ENCODE measurements at places on chromosomes 7 and 10.

DNA sequence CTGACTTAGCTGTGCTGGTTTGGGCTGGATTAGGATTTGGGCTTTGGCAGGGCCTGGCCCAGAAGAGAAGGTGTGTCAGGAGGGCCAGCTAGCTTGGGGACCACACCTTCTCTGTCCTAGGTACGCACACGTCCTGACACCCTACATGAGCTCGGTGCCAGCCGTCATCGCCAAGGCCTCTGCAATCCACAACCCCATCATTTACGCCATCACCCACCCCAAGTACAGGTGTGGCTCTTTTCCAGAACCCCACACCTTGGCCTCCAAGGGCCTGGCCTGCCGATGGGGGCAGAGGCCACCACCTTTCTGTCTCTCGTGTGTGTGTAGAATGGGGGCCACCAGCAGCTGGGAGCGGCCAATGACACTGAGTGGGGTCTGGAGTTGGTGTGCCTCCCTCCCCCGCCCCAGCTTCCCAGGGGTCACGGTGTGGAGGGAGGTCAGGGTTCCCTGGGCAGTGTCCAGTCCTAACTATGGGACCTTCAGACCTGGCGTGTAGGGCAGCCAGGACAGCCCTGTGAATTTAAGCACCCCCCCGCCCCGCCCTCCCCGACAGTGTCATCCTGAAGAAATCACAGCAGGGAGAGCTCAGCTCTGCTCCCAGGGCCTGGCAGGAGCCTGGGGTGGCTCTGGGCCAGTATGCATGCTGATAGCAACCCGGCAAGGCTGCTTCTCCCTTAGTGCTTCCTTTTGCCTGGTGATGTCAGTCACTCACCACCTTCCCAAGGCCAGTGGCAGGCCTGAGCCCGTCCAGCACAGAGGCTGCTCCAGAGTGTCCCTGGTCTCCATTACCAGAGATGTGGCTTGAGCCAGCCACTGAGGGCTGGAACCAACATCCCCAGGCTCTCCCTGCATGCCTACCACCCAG lies 6.9 kb upstream of the LDB3 start:
- no peak for DNase-seq

GRCh38 chr7:141706239-141707064 lies 1.7 kb upstream of the WEE2 start:
- no peak for DNase-seq

- no peak for DNase-seq
Observed at GRCh38 chr10:78584266-78584665, 484.5 kb upstream of the ZMIZ1 start.

- DNase-seq, result no peak
Observed at GRCh38 chr7:67661-68395, 124.5 kb upstream of the FAM20C start.

GRCh38 chr7:28410628-28411531 lies 1.4 kb upstream of the CREB5 start:
- DNase-seq, result no peak

DNA sequence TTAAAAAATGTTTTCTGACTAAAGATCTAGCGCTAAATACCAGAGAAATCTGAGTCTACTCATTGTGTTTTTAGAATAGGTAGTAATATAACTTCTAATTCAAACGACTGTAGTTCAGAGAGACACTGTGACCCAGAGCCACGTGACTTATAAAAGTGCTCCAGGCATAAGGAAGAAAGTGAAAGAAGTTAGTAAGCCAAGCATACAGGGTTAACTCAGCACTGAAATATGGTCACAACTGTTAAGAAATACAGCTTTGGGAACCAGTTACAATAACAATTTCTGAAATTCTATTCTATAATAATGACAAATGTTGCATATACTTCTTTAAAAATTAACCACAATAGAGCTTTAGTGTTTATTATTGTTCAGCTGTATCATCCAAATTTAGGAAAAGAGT lies 119.1 kb downstream of the TFEC start:
- DNase-seq, result no peak

- no peak for DNase-seq
Observed at GRCh38 chr7:2233926-2234325, 1.2 kb upstream of the MAD1L1 start.

DNA sequence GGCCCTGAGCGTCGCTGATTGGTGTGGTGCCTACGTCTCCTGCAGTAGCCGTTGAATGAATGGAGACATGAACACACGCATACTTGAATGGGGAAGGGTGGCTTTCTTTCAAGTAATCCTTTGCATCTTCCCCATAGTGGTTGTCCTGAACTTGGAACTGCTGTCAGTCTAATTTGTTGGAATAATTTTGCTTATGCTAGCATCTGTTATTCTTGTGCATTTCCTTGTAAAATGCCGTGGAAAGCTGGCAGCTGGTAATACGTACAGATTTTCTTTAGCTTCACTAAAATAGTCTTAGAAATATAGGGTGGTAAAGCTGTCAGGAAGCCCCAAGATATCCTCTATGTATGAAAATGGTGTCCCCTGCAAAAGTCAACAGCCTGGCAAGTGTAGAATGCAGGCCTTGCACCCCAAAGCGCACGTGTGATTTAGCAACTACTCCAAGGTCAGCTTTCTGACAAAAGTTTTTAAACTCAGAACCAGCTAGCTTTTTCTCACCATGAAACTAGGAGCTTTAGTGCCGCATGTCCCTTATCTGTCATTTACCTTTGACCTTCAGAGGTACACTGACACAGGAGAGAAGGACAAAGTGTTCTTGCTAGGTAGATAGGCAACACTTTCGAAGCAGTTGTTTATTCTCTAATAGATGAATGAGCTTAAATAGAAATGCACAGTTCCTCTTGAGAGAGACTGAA lies 70.8 kb downstream of the RBM33 start:
- DNase-seq, result no peak

DNA sequence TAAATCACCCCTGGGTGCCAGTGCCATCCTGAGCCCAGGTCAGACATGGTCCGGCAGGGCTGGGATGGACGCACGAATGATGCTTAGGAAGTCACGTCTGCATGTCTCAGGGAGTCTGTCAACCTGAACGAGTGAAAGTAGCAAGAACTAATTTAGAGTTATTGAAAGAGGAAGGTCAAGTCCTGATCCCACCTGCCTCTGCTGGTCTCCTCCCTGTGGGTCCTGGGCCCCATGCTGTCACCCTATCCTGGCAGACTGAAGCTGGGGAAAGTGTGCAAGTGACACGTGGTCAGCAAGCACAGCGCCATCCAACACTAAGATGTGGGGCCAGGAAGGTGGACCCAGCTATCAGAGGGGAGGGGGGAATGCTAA lies 26.1 kb upstream of the GRID1 start:
- no peak for DNase-seq

DNA sequence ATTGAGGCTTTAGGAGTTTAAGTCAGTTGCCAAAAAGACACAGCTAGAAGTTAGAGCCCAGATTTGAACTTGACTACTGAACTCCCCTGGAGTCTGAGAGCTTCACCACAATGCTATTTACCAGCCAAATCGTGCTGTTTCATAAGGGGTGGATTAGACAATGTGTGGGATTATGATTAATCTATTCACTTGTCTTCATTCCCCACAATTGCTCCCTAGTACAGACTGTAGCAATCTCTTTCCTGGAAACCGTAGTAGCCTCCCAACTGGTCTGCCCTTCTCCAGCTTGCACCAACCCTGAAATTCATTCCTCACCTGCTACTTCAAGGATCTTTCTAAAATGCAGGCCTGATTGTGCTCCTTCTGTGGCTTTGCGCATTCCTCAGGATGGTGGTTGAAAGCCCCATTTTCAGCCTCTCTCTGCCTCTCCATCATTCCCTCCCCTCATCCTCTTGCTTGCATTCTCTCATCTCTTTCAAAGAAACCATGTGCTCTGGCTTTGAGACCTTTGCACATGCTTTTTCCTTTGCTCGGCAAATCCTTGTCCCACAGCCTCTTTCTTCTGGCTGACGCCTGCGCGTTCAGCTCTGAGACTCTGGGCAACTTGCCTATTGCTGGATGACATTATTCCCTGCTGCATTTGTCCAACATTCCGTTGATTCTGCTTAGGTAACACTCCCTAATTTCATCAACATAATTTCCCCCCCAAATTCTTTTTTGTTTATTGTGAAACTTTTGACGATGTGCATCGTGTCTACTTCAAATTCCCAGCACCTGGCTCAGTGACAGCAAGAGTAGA lies 145.1 kb downstream of the ADRA2A start:
- DNase-seq, result no peak

- no peak for DNase-seq
Observed at GRCh38 chr7:102866535-102867215, 46.1 kb upstream of the LRRC17 start.

- DNase-seq, result peak; percentile 70
Observed at GRCh38 chr7:20172736-20173334, 44.3 kb downstream of the MACC1 start.

GRCh38 chr10:28806951-28807759 lies 129.8 kb downstream of the BAMBI start:
- DNase-seq, result no peak

DNA sequence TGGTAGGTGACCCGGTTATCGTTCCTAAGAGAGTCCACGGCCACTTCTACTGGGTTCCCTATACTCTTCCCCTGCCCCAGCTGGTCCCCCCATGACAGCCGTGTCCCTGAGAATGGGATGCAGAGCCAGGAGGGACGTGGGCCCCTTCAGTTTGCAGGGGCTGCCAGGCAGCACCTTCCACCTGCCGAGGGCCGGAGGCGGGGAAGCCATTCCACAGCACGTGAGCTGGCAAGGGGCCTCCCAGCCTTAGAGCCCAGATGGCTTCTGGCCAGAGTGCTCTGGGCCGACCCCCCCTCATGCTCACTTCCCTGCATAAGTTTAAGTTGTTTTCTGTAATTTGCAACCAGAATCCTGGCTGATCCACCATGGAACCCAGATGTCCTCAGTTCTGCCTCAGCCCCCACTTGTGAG lies 39.0 kb downstream of the DIP2C start:
- no peak for DNase-seq

DNA sequence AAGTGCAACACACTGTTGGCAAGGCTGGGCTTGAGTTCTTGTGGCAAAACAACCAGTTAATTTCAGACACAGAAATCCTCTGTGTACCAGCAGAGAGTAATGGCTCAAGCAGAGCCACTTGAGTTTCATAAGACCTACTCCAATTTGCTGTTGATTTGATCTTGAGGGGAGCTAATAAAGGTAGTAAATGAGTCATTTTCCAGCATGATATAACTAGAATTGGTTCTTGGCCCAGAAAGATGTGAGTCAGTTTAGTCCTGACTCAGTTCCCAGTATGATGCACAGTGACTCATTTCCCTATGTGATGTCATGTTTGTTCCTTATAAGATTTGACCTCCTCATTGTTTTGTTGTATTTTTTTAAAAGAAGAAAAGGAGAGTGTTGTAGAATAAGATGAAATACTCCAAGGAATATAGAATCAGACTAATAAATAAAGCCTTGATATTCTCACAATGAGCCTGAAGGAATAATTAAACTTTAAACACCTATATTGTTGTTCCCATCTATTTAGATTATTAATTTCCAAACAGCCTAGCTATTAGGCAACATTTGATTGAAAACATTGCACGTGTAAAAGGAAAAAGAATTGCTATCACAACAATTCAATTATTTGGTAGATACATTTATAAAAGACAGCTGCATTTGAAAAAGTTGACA lies 186.2 kb downstream of the REEP3 start:
- DNase-seq, result no peak

GRCh38 chr10:16116404-16117304 lies 256.3 kb upstream of the MINDY3 start:
- peak; percentile 49 for DNase-seq

GRCh38 chr7:96266580-96266979 lies 55.3 kb downstream of the SLC25A13 start:
- no peak for DNase-seq

GRCh38 chr7:157622408-157623205 lies 285.8 kb downstream of the DNAJB6 start:
- no peak for DNase-seq

DNA sequence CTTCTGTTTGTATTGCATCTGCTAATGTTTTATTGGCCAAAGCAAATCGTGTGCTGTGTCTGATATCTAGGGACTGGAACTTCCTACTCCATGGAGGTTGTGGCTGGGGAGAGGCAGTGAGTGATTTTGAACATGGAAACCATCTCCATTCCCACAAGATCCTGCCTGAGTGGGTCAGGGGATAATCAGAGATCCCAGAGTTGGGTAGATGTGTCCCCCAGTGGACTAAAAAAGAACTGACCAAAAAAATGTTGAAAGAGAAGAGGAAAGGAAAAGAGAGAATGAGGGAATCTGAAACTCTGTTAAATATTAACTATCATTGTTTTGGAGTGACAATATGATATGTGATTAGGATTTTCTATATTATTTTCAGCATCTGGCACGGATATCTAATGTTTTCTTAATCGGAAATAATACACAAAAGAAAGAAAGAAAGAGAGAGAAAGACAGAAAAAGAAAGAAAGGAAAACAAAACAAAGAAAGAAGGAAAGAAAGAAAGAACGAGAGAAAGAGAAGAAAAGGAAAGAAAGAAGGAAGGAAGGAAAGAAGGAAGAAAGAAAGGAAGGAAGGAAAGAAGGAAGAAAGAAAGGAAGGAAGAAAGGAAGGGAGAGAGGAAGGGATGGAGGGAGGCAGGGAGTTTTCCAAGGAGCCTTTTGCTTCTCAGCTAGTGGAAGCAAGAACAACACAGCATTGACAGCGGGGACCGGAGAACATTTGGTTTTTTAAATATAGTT lies 638.5 kb downstream of the CCSER2 start:
- no peak for DNase-seq

DNA sequence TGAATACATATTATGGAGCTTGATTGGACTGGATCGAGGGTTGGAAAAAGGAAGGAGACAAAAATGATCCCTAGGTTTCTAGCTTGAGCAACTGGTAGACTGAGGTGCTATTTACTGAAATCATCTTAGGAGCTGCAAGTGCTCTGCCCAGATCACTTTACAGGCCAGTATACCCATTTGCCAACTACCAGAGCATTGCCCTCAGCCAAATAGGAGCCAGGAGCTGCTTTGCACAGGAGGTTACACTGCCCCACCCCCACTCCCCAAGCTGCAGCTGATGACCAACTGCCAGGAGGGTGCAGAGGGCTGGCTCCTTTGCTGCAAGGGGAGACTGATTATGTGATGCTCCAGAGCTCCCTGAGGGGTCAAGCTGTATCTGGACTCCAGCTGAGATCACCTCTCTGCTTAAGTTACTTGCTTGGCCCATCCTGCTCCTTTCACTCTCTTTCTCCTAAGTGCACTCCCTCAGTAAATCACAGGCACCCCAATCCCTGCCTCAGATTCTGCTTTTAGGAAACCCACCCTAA lies 275.4 kb downstream of the ZEB1 start:
- DNase-seq, result no peak

DNA sequence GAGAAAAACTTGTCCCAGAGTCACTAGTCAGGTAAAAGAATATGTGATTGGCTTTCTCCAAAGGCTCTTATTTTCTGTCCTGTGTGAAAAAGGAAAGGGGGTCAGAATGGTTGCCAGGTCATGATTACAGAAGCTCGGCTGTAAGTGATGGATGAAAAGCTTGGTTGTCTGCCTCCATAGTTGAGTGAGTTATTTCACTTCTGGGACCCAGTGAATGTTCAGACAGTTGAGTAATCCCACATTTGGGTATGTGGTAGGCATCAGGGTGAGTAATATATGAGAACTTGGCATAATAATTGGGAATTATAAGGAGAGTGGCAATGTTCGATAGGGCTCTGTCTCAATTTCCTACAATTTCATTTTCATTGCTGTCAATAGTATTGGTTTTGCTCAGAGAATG lies 72.5 kb downstream of the BBS9 start:
- no peak for DNase-seq

- no peak for DNase-seq
Observed at GRCh38 chr7:36527549-36527913, 137.9 kb downstream of the ANLN start.

- no peak for DNase-seq
Observed at GRCh38 chr10:33506838-33507661, 172.6 kb upstream of the NRP1 start.

- no peak for DNase-seq
Observed at GRCh38 chr10:77357185-77357584, 280.4 kb downstream of the KCNMA1 start.

GRCh38 chr7:19442016-19442785 lies 266.6 kb downstream of the POLR1F start:
- no peak for DNase-seq
